ENCODE measurements at places on chromosomes 7 and 10. TPM values are rescaled to one million over a fixed set of nuclear protein-coding genes. Genes with fewer than 3 reads are reported as not detected.
A peak's percentile ranks its signal among the peaks of the same experiment; 100 is the strongest.

Gene EPHB6
- 2.4 TPM for total RNA-seq

Gene CALCR
- not detected for total RNA-seq

Gene RPS24
- 690 TPM for total RNA-seq

Gene METTL27
- total RNA-seq = 0.85 TPM

Gene ASIC3
- total RNA-seq = 3.2 TPM

Gene MAGI2
- total RNA-seq = 4.0 TPM

DNA sequence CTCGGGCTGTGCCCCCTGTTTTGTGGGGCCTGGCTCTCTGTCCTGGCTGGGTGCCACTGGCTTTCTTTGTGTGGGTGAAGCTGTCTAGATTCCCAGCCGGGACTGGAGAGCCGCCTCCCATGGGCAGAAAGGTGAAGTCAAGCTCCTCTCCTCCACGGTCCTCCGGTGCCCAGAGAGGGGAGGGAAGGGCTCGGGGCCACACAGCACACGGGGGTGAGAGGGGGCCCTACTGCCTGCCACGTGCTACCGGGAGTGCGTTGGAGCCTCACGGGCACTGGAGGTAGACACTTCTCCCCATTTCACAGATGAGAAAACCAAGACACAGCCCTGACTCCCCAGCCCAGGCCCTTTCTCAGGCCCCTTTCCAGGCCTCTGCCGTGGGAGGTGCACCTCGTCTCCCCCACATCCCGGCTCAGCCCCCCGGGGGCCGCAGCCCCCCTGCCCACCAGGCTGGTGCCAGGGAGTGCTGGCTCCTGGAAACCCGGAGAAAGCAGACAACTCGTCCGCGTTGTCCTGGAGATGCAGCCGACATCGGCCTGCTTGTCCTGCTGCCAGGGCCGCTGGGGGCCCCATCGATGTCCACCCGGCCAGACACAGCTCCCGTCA, 55.8 kb downstream of the UNCX start:
- peaks cover 96% of the 10 kb centered on the region for H3K27me3 ChIP-seq
- no peak overlapping the region for H3K4me3 ChIP-seq
- H3K36me3 ChIP-seq = no peaks in the 10 kb centered on the region

DNA sequence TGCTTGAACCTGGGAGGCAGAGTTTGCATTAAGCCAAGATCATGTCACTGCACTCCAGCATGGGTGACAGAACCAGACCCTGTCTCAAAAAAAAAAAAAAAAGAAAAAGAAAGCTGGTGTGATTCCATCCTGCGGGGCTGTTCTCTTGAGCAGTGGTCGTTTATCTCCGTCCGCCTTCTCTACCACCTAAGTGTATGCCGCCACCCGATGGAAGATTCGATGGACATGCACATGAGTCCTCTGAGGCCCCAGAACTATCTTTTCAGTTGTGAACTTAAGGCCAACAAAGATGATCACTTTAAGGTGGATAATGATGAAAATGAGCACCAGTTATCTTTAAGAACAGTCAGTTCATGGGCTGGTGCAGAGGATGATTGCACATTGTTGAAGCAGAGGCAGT, 65.7 kb downstream of the ABRAXAS2 start:
- no peaks in the 10 kb centered on the region for H3K4me1 ChIP-seq
- H3K36me3 ChIP-seq = no peaks in the 10 kb centered on the region
- no peak overlapping the region for H3K27ac ChIP-seq
- no peaks in the 10 kb centered on the region for H3K27me3 ChIP-seq
- DNase-seq = no peak

DNA sequence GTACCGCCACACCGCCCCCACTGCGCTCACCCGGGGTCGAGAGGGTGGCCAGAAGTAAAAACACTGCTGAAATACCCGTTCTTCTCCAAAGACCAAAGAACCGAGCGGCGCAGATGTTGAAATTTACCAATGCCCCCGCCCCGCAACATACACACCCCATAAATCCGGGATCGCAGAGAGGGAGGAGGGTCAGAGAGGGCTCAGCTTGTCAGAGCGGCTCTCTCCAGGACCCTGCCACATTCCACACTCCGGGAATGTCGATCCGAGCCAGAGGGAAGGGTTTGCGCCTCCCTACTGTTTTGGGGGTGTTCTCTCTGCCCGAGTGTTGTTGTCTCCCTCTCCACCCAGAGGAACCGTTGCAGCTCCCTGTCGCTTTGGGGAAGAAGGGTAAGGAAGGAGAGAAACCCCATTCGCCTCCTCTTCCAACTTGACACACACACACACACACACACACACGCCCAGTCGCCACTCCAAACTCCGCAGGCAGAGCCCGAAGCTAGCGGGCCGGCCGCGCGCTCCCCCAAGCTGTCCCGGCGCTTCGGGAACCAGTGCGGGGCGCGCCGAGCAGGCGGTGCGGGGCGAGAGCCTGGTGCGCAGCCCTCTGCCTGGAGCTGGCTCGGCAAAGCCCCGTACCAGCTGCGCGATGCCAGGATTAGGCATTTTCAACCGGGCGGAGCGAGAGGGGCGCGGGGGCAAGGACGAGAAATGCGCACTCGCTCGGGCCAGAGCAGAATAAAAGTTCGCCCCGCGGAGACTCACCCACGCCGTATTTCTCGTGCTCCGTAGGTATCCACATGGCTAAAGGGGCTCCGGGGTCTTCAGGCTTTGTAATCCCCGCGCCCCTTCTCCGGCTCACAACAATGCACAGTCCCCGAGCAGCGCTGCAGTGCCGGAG, 609 bp downstream of the DOCK4 start:
- H3K27ac ChIP-seq = peak overlapping the region; percentile 92
- H3K4me3 ChIP-seq = peak overlapping the region; percentile 78
- no peaks in the 10 kb centered on the region for H3K27me3 ChIP-seq
- peaks cover 2% of the 10 kb centered on the region for H3K4me1 ChIP-seq
- peak; percentile 64 for DNase-seq

GRCh38 chr10:77949167-77949566, 22.6 kb upstream of the DLG5 start:
- DNase-seq = no peak
- H3K27ac ChIP-seq = no peak overlapping the region
- H3K4me3 ChIP-seq = no peak overlapping the region
- H3K27me3 ChIP-seq = no peaks in the 10 kb centered on the region
- no peaks in the 10 kb centered on the region for H3K36me3 ChIP-seq

GRCh38 chr10:109207361-109207760, 716.0 kb downstream of the XPNPEP1 start:
- no peak overlapping the region for H3K27ac ChIP-seq
- H3K36me3 ChIP-seq = no peaks in the 10 kb centered on the region
- H3K4me3 ChIP-seq = no peak overlapping the region
- H3K27me3 ChIP-seq = no peaks in the 10 kb centered on the region

- no peaks in the 10 kb centered on the region for H3K36me3 ChIP-seq
- peaks cover 29% of the 10 kb centered on the region for H3K4me1 ChIP-seq
- H3K27ac ChIP-seq = no peak overlapping the region
- no peak overlapping the region for H3K4me3 ChIP-seq
Observed at GRCh38 chr10:29850371-29850770, 209.0 kb downstream of the JCAD start.

DNA sequence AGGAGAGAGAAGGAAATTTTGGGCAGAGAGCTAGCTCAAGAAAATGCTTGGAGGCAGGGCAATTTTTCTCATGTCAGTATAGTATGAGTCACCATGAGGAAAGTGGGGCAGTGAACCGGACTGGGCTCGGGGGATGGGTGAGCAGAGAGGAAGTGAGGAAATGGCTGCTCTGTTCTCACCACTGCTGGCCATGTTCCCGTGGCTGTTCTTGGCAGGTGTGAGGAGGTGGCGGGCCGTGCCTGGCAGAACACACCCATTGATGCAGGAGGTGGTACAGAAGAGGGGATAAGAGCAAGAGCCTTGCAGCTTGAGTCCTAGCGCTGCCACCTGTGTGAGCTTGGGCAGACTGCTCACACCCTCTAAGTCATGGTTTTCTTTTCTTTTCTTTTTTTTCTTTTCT, 304.4 kb upstream of the LYZL1 start:
- peaks cover 25% of the 10 kb centered on the region for H3K4me1 ChIP-seq
- H3K36me3 ChIP-seq = no peaks in the 10 kb centered on the region
- H3K4me3 ChIP-seq = no peak overlapping the region
- DNase-seq = peak; percentile 86

All from heart right ventricle (tissue), 16 donors.